Hypothalamus (tissue), 51 donors: ENCODE measurements at places on chromosomes 1 and 21.

- no peak for DNase-seq
Observed at GRCh38 chr1:66396212-66396890, 137.6 kb upstream of the SGIP1 start.

DNA sequence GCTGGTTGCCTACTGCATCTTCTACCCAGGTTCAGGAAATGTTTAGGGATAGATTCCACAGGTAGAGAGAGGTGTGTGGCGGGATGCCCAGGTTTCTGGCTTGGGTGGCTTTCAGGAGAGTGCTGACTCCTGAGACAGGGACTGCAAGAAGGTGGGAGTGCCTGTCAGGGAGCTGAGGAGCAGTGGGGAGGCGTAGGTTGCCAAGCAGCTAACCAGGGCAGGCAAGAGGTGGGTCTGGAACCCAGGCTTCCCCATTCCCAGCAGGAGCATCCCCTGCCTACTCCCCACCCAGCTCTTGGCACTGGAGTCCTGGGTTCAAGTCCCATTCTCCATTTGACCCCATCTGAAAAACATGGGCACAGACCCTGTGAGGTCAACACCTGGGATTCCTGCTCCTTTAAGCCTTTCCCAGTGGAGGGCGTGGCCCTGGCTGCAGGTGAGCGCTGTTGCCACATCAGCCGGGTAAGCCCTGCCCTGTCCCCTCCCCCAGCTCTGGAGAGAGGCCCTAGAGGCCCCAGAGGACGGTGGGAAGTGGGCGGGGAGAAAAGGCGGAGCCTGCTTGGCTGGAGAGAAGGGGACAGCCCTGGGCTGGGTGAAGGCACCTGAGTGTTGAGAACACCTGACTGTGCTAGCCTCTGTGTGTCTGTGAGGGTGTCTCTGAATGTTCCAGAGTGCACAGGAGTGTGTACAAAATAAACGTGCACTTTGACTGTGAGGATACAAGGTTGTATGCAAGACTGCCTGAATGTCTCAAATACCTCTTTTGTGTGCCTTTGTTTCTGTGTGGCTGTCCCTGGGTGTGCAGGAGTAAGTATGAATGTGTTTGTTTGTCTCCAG lies 14.0 kb upstream of the SYNC start:
- peak; percentile 10 for DNase-seq

DNA sequence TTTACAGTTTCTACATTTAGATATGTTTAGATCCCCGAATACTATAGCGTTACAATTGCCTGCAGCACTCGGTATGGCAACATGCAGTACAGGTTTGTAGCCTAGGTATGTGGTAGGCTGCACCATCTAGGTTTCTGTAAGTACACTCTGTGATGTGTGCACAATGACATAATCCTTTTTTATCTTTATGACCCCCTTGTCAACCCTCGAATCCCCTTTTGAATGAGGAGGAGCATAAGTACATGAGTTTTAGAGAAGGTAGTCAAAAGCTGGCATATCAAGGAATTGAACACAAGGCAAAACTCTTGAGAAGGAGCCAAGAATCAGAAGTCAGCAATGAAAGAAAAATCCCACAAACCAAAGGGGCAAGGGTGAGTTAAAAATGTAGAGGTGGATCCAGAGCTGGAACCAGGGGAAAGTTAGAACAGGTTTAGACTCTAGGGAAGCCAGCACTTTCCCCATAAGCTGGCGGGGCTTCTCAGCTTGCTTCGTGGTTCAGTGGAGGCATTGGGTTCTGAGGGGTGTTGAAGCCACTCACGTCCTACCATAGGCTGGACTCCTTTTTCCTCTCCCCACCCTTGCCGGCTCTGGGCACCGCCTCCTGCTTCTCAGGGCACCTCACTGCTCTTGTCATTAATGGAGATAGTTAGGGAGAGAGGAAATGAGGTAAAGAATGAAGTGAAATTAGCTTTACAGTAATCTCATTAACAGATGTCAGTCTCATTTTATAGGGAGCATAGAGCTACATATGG lies 31.3 kb downstream of the OLFML3 start:
- no peak for DNase-seq

- DNase-seq: no peak
Observed at GRCh38 chr1:41367288-41367642, 6.0 kb downstream of the FOXO6 start.

- DNase-seq: no peak
Observed at GRCh38 chr1:15425958-15426357, 12.3 kb upstream of the CTRC start.

GRCh38 chr1:20658166-20658915 lies 2.8 kb downstream of the DDOST start:
- no peak for DNase-seq

- DNase-seq: no peak
Observed at GRCh38 chr1:45718289-45718688, 30.3 kb downstream of the TMEM69 start.

DNA sequence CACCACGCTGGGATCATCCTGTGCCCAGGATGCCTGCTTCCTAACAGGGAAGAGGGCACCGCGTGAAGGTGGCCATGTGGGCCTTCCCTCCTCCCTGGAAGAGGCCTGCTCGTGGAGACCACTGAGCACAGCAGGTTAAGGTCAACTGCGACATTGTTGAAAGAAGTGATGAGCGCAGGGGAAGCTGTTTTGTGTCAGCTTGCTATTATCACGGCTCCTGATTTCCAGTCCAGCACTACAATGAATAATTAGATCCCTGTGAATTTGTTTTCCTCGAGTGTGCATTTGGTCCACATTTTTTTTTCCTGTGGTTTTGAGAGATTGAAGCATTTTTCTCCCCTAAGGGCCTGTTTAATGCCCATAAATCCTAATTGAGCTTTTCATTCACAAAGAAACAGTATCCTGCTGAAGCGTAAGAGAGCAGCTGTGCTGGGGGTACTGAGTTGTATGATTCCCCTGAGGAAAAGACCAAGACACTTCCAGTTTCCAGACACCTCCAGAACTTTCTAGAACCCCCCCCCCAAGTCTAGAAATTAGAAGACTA lies 204.9 kb downstream of the KCNJ6 start:
- no peak for DNase-seq

GRCh38 chr1:40344597-40344996 lies 27.5 kb upstream of the COL9A2 start:
- no peak for DNase-seq

GRCh38 chr1:9326596-9326995 lies 33.9 kb downstream of the SPSB1 start:
- no peak for DNase-seq

DNA sequence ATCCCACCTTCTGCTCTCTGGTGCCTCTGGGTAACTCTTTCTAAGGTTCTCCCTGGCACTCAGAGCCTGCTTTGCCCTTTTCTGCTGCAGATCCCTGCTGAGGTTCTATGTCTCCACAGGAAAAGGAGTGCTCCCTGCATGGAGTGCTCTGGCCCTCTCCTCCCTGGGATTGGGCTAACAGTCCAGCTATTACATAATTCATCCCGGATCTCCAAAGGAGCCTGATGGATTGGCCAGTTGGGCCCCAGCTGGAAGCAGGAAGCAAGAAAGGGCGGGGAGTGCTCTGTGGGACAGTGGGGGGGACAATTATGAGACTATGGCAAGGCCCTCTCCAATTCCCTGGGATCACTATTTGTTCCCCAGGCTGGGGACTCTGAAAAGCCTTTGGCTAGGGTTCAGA lies 51.9 kb upstream of the GOLT1A start:
- no peak for DNase-seq

- DNase-seq: no peak
Observed at GRCh38 chr1:246769306-246769705, 45.1 kb downstream of the SCCPDH start.

DNA sequence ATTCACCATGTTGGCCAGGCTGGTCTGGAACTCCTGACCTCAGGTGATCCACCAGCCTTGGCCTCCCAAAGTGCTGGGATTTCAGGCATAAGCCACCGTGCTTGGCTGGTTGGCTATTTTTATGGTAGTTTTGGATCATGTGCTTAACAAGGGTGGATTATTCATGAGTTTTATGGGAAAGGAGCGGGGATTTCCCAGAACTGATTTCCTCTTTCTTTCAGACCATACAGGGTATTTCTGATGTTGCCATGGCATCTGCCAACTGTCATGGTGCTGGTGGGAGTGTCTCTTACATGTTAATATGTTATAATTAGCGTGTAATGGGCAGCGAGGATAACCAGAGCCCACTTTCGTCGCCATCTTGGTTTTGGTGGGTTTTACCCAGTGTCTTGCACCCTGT lies 3.2 kb downstream of the TRPM2 start:
- no peak for DNase-seq

- DNase-seq: no peak
Observed at GRCh38 chr1:79283451-79283850, 276.9 kb upstream of the ADGRL4 start.

DNA sequence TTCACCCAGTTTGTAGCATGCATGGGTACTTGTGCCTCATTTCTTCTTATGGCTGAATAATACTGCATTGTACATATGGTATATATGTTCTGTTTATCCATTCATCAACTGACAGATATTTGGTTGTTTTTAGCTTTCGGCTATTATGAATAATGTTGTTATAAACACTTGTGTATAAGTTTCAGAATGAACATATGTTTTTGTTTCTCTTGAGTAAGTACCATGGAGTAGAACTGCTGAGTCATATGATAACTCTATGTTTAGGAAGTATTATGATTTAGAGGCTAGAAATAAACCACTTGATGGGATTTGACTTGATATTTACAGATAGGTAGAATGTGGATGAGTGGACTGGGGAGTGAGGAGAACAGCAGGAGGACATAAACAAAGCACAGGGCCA lies 48.6 kb downstream of the WNT2B start:
- no peak for DNase-seq

DNA sequence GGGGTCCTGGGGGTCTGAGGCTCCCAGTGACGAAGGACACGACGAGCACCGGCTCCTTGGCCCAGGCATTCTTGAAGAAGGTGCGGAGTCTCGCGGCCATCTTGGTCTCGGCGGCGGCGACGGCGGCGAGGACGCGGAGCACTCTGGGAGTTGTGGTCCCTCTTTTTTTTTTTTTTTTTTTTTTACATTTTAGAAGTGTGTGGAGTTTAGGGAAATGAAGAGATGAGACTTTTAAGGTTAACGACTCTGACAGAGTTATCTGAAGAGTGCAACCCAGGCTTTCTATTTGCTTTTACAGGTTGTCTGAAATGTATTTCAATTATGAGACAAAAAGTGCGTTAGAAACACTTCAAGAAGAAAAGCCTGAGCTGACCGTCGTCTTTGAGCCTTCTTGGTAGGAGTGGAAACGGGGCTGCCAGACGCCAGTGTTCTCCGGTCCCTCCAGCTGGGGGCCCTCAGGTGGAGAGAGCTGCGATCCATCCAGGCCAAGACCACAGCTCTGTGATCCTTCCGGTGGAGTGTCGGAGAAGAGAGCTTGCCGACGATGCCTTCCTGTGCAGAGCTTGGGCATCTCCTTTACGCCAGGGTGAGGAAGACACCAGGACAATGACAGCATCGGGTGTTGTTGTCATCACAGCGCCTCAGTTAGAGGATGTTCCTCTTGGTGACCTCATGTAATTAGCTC lies 9.7 kb downstream of the OR2B11 start:
- DNase-seq: no peak
